Breast epithelium (tissue), 4 donors: ENCODE measurements at places on chromosomes 2 and 18.

DNA sequence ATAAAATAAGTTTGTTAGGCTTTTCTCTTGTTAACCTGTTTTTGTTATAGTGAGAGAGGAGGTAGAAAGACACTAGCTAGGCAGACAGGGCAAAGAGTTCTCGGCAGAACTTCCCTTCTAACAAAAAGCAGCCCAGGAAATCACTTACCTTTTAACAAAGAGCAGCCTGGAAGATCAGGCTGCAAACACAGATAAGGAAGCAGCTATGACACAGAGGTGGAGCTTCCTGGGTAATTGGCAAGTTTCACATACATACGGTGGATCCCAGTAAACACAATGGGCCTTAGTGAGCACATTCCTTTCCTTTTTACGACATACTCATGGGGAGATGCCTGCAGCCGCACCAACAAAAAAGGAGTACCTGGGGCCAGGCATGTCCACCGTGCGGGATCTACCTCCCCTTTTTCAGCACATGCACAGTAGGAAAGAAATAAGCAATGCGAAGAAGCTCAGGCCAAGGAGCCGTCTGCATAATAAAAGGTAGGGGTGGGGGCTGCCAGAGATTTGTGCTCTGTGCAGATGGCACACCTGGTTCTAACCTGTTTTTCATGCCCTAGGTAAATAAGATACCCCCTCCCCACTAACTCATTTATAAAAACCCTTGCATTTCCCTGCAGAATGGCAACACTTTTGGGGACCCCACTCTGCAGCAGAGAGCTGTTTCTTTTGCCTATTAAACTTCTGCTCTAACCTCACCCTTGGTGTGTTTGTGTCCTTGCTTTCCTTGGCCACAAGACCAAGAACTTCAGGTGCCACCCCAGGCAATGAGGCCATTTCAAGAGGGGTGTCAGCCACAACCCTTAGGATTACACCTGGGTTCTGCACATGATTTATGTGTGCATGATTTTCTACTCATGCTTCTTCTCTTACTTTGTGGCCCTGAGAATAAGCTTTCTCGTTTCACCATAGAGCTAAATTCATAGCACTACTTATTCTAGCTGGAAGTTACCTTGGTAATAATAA, 26.5 kb downstream of the MDH1 start:
- H3K4me1 ChIP-seq, result no peaks in the 10 kb centered on the region
- H3K27me3 ChIP-seq, result no peaks in the 10 kb centered on the region
- no peak overlapping the region for H3K4me3 ChIP-seq
- no peak for DNase-seq
- no peaks in the 10 kb centered on the region for H3K36me3 ChIP-seq

DNA sequence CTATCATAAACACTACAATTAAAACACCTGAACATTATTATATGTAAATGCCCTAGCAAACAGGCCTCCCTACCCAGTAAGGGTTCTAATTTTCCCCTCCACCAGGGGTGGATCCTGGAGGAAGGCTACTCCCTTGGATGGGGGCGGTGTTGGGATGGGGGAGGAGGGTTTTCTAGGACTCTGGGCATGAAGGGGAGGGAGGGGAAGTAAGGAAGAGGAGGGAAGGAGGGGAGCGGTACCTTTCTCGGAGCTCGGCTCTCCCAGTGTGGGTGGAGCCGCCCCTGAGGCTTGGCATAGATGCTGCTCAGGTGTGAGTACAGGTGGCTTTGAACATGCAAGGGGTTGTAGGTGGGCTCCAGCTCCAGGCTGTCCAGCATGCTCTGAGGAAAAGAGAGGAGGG, 5.4 kb downstream of the DOK1 start:
- H3K27ac ChIP-seq, result peak overlapping the region; percentile 64
- H3K27me3 ChIP-seq, result no peaks in the 10 kb centered on the region
- no peak for DNase-seq
- H3K4me3 ChIP-seq, result no peak overlapping the region
- no peaks in the 10 kb centered on the region for H3K36me3 ChIP-seq

- H3K4me1 ChIP-seq, result peaks cover 14% of the 10 kb centered on the region
- no peaks in the 10 kb centered on the region for H3K36me3 ChIP-seq
- DNase-seq, result no peak
Measured at GRCh38 chr18:35697869-35698268, 116.3 kb downstream of the GALNT1 start.

DNA sequence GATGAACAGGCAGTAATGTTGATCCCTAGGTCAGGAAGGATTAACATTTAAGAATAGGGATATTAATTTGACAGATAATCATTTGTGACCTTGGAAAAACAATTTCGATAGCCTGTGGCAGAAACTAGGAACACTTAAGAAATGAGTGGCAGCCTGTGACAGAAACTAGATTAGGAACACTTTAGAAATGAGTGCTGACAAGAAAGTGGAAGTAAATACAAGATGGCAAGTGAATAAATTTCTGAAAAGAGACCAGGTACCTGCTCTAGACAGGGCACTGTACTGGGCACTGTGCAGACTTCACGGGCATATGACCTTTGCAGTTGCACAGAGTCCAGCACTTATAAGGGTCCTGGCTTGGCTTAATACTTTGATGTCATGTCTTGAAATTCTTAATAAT, 5.5 kb upstream of the HNRNPA3 start:
- H3K27me3 ChIP-seq, result no peaks in the 10 kb centered on the region
- DNase-seq, result no peak

DNA sequence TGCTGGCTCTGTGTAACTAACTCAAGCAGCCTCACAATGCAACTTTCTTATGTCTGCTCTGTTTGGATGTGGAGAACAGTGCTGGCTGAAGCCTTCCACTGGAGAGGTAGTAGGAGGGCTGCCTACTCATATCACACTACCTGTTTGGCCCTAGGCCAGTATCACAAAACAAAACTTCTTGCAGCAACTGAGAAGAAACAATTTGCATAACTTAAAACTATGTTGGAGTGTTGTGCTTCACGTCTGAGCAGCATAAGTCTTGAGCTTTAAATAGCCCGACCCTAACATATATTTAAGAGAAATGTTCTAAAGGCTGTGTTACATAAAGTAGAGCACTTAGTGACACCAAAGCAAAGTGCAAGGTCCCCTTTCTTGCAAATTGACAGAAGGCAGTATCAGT, 204.9 kb upstream of the ACVR2A start:
- H3K4me3 ChIP-seq, result no peak overlapping the region
- H3K36me3 ChIP-seq, result no peaks in the 10 kb centered on the region
- H3K27ac ChIP-seq, result no peak overlapping the region
- H3K27me3 ChIP-seq, result no peaks in the 10 kb centered on the region
- H3K4me1 ChIP-seq, result no peaks in the 10 kb centered on the region

GRCh38 chr2:104781151-104781550, 72.8 kb upstream of the POU3F3 start:
- H3K27me3 ChIP-seq, result no peaks in the 10 kb centered on the region
- no peaks in the 10 kb centered on the region for H3K36me3 ChIP-seq
- no peak overlapping the region for H3K4me3 ChIP-seq
- H3K27ac ChIP-seq, result no peak overlapping the region
- H3K4me1 ChIP-seq, result no peaks in the 10 kb centered on the region

- H3K27me3 ChIP-seq, result no peaks in the 10 kb centered on the region
- no peaks in the 10 kb centered on the region for H3K36me3 ChIP-seq
- no peak for DNase-seq
- no peak overlapping the region for H3K4me3 ChIP-seq
Measured at GRCh38 chr2:57906152-57906732, 140.4 kb upstream of the VRK2 start.

DNA sequence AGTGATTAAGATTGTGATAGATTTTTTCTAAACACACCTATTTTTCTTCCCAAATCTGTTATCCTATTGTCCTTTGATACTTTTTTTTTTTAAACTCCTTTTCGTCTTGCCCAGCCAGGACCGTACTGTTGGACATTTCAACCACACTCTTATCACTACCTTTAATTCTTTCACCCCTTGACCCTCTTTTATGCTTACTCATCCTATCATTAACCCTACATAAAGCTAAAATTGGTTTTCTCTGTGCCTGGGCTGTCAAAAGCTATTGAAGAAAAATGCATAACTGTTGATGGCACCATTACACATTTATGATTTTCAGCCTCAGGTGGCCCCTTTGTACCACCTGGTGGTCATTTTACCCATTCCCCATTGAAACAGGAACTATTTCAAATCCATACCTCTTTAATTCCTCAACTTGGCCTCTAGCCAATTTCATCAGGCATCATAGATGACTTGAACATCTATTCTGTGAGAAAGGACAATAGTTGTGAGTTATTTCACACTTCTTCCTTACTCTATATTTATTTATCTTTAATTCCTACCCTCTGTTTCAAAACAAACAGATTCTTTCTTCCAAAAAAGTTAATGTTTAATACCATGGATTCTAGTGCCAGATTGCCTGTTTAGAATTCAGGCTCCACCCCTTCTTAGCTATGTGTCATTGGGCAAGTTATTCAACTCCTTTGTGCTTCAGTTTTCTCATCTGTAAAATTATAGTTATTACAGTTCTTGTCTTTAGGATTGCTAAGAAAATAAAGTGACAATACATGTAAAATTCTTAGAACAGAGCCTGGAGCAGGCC, 258.6 kb downstream of the CAMKMT start:
- H3K4me3 ChIP-seq, result no peak overlapping the region
- no peaks in the 10 kb centered on the region for H3K36me3 ChIP-seq
- H3K4me1 ChIP-seq, result no peaks in the 10 kb centered on the region
- DNase-seq, result no peak

- no peak overlapping the region for H3K27ac ChIP-seq
- no peaks in the 10 kb centered on the region for H3K36me3 ChIP-seq
- H3K4me3 ChIP-seq, result no peak overlapping the region
- DNase-seq, result no peak
- H3K4me1 ChIP-seq, result no peaks in the 10 kb centered on the region
Measured at GRCh38 chr2:235399895-235400294, 93.9 kb upstream of the AGAP1 start.

- no peaks in the 10 kb centered on the region for H3K4me1 ChIP-seq
- H3K36me3 ChIP-seq, result no peaks in the 10 kb centered on the region
- peak; percentile 37 for DNase-seq
- H3K27me3 ChIP-seq, result no peaks in the 10 kb centered on the region
- H3K4me3 ChIP-seq, result no peak overlapping the region
Measured at GRCh38 chr18:78739882-78740677, 239.5 kb upstream of the SALL3 start.

- DNase-seq, result no peak
- H3K27ac ChIP-seq, result no peak overlapping the region
- no peaks in the 10 kb centered on the region for H3K4me1 ChIP-seq
- H3K27me3 ChIP-seq, result no peaks in the 10 kb centered on the region
- H3K36me3 ChIP-seq, result no peaks in the 10 kb centered on the region
Measured at GRCh38 chr2:222693837-222694236, 22.4 kb downstream of the MOGAT1 start.

- no peak for DNase-seq
- no peak overlapping the region for H3K27ac ChIP-seq
- no peaks in the 10 kb centered on the region for H3K4me1 ChIP-seq
- H3K27me3 ChIP-seq, result no peaks in the 10 kb centered on the region
- H3K36me3 ChIP-seq, result no peaks in the 10 kb centered on the region
Measured at GRCh38 chr2:133791191-133791590, 222.9 kb upstream of the NCKAP5 start.

DNA sequence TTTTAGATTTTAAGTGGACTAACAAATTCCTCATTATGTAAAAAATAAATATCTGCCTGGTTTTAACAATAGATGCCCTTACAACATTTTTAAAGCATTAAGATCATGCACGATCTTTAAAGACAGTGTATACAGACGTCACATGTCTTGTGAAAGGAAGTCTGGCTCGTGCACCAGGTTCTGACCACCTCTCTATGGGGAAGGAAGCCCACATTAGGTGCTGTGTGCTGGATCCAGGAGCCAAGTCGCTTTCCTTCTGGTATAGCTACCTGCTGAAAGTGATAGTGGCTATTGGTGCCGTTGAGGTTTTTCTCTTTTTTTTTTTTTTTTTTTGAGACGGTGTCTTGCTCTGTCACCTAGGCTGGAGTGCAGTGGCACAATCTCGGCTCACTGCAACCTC, 116.5 kb downstream of the NCK2 start:
- H3K4me1 ChIP-seq, result no peaks in the 10 kb centered on the region
- no peaks in the 10 kb centered on the region for H3K27me3 ChIP-seq
- no peak overlapping the region for H3K27ac ChIP-seq
- H3K4me3 ChIP-seq, result no peak overlapping the region
- no peak for DNase-seq

GRCh38 chr18:34492652-34493051, 217.4 kb upstream of the DTNA start:
- peak overlapping the region; percentile 92 for H3K27ac ChIP-seq
- H3K27me3 ChIP-seq, result no peaks in the 10 kb centered on the region
- H3K4me3 ChIP-seq, result peak overlapping the region; percentile 48
- no peak for DNase-seq

DNA sequence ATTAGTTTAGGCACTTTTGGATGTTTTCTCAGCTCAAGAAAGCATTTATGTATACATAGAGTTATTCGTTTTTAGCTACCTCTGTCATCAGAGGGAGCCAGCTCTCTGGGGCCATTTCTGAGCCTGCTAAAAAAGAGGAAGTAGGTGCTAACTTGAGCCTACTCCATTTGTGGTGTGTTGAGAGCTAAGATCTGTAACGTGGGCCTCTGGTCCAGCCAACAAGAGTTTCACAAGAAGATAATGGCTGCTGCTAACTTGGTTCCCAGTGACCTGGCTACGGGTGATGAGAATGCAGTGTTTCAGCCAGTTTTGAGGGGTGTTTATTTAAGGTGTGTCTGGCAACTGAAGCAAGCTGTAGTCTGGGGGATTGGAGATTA, 182.5 kb downstream of the PRKCE start:
- no peak overlapping the region for H3K27ac ChIP-seq
- H3K36me3 ChIP-seq, result no peaks in the 10 kb centered on the region
- no peaks in the 10 kb centered on the region for H3K27me3 ChIP-seq
- no peak overlapping the region for H3K4me3 ChIP-seq
- no peak for DNase-seq

DNA sequence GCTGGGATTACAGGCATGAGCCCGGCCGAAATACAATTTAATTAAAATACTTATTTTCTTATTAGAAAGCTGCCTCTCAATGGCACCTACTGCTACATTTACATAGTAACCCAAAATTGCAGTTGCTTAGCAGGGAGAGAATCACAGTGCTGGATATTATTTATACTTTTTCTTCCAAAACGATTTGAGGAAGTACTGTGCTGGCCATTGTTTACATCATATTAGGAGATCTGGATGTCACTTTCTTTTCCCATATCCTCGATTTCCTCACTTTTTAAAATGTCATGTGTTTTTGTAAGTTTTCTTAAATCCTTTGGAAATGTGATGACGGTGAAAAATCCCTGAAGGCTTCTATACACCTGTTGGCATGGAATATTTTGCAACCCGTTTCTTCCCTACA, 3.4 kb upstream of the SP3 start:
- no peaks in the 10 kb centered on the region for H3K36me3 ChIP-seq
- H3K27me3 ChIP-seq, result no peaks in the 10 kb centered on the region
- H3K27ac ChIP-seq, result no peak overlapping the region
- no peak for DNase-seq
- peaks cover 8% of the 10 kb centered on the region for H3K4me1 ChIP-seq

DNA sequence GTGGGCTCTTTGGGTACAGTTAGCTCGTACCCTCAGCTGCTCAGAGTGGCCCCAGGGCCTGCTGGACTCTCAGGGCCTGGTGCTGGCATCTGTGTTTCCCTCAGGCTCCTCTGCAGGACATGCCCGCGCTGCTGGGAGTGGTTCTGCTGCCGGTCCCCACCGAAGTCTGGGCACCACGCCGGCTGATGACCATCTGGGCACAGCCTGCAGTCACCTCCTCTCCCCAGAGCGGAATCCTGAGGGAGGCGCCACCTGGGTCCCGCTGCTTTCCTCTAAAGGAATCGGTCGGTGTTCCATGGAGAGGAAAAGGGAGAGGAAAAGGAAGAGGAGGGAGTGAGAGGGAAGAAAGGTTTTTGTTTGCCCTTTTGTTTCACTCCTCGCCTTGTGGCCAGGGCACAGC, 43.6 kb downstream of the MC2R start:
- H3K4me3 ChIP-seq, result no peak overlapping the region
- H3K4me1 ChIP-seq, result no peaks in the 10 kb centered on the region
- no peaks in the 10 kb centered on the region for H3K36me3 ChIP-seq
- no peak overlapping the region for H3K27ac ChIP-seq
- H3K27me3 ChIP-seq, result no peaks in the 10 kb centered on the region
